BJ (cell line): ENCODE measurements at places on chromosomes 4 and X. TPM values are rescaled to one million over a fixed set of nuclear protein-coding genes. Genes with fewer than 3 reads are reported as not detected.

The ERVMER34-1 gene
- polyA plus RNA-seq, result 0.05 and 0.10 TPM in 2 replicates

DNA sequence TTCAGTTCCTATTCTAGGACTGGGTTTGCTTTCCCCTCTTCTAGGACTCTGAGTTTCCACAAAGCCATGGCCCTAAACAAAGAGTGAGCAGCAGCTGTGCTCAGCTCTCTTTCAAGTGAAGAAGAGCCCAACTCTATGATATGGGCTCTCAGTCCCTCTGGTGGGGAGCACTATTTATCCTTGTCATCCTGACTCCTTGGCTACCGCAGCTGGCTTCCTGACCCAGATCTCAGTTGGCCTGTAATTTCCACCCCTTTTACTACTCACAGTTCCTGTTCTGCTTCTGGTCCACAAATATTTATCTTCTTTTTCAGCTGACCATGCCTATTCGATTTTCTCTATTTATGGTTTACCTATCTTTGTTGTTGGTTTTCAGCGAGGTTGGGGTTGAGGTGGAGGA, 33.8 kb downstream of the F8 start:
- no peak for DNase-seq

- DNase-seq, result no peak
Observed at GRCh38 chrX:68848189-68848940, 19.5 kb downstream of the EFNB1 start.

- DNase-seq, result no peak
Observed at GRCh38 chr4:32133141-32133540, 1413.0 kb downstream of the PCDH7 start.

DNA sequence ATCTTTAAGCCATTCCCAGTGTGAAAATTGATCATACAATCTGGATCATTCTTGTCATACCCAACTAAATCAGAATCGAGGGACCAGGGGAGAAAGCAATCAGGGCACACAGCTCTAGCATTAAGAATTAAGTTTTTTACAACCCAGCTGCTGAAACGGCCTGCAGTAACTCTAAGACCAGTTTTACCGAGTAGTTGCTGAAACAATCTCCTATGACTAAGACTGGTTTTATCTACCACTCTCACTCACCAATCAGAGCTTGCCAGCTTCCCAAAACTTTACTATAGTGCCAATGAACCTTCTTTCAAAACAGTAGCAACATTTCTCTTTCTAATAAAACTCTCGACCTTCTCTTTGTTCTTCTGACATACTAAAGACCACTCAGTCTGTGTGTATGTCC, 2.8 kb upstream of the SAP30 start:
- no peak for DNase-seq

The SMIM10 gene
- 4.8 and 5.2 TPM in 2 replicates for polyA plus RNA-seq

GRCh38 chrX:87392369-87392768, 125.2 kb upstream of the KLHL4 start:
- DNase-seq, result no peak

DNA sequence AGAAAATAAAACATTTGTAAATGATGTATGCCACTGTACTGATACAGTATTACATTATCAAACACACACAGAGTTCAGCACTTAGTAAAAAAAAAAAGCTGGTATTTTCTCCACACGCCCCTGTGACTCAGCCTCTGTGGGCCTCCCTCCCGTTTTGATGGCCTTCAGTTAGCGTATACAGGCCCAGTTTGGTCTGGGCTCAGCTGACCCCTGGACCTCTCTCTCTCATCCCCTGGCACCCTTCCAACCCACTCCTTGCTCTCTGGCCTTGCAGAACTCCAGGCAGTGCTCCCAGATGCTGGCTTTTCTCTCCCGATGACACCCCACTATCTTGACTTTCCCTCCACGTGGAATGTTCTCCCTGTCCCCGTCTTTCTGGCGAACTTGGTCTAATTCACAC, 89.0 kb upstream of the LIMCH1 start:
- no peak for DNase-seq

GRCh38 chr4:25320336-25320735, 7.8 kb downstream of the ZCCHC4 start:
- DNase-seq, result no peak

The HPGDS gene
- polyA plus RNA-seq, result not detected in 2 replicates

The CYTL1 gene
- 0.12 TPM in 1 of 2 replicates, not detected in the other for polyA plus RNA-seq

GRCh38 chrX:93868289-93868965, 194.4 kb downstream of the FAM133A start:
- no peak for DNase-seq

DNA sequence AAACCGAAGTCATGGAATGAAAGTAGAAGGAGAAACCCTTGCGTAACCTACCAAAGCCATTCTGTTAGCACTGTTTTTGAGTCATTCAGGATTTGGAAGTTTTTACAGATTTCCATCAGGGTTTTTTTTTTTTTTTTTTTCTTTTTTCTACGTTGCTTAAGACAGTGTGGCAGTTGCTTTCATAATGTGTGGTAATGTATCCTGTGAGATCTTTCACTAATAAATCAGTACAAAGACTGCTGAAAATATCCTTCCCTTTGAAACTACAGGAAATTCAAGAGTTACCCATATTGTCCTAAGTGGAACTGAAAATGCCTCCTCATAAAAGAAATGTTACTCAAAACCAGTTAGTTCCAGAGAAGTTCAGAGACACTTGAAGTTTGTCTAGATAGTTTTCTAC, 137.8 kb downstream of the RAPGEF2 start:
- DNase-seq, result no peak

The FAM184B gene
- 0.01 and 0.02 TPM in 2 replicates for polyA plus RNA-seq

The KIF4A gene
- polyA plus RNA-seq, result 10.8 and 13.3 TPM in 2 replicates

DNA sequence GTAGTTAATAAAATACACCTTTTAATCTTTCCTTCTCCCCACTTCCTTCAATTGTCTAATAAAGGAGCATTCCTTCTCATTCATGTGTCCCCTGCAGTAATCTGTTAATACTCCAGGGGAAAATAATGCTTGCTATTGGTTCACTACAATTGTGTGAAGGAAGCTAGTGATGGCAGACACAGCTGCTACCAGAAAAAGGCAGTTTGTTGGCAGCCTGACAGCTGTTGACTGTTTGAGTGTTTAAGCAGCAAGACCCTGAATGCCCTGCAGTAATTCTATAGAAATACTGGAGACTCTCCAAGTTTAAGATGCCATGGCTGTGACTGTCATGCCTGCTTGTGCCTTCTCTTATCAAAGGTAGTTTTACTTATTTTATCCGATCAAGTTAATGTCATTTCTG, 359.5 kb downstream of the C4orf33 start:
- DNase-seq, result no peak

The GPC3 gene
- not detected in 2 replicates for polyA plus RNA-seq

GRCh38 chr4:47442980-47443379, 20.5 kb downstream of the COMMD8 start:
- no peak for DNase-seq

DNA sequence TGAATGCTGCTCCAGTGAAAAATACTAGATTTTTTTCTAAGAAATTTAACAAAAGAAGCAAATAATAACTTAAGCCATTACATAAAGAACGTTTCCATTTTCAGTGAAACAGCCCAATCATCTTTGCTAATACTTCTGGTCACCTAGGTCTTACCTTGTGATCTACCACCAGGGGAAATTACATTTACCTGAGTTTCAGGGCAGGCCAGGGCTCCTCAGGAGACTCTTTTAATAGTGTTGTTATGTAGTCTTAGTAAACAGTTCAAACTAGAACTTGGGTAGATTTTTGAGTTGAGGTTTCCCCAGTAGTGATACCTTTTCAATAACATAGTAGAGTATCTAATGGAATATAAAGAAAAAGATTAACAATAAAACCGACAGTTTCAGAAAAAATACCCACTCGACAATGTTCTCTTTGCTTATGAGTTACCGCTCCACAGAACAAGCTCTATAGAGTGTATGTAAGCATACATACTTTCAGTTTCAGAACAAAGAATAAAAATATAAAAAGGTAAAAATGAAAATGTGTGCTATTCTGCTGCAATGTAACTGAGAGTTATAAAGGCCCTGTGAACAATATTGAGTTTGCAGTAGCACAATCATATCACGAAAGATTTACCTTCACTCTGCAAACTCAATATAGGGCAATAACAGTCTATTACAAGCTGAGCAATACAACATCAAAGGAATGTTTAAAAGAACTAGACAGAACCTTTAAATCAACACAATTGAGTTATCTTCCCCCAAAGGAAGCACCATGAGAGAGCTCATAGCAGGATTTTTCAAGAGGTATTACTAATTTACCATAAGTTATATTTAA, 165.8 kb downstream of the ATOH1 start:
- DNase-seq, result no peak

DNA sequence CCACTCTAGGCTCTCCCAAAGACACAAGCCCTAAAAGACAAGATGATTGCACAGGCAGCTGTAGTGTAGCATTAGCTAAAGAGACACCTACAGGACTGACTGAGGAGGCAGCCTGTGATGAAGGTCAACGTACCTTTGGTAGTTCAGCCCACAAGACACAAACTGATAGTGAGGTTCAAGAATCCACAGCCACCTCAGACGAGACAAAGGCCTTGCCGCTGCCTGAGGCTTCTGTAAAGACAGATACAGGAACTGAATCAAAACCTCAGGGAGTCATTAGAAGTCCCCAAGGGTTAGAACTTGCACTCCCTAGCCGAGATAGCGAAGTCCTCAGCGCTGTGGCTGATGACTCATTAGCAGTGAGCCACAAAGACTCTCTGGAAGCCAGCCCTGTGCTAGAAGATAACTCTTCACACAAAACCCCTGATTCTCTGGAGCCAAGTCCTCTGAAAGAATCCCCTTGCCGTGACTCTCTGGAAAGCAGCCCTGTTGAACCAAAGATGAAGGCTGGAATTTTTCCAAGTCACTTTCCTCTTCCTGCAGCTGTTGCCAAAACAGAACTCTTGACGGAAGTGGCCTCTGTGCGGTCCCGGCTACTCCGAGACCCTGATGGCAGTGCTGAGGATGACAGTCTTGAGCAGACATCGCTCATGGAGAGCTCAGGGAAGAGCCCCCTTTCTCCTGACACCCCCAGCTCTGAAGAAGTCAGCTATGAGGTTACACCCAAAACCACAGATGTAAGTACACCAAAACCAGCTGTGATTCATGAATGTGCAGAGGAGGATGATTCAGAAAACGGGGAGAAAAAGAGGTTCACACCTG, 306.3 kb downstream of the ANK2 start:
- no peak for DNase-seq

The BMX gene
- not detected in 2 replicates for polyA plus RNA-seq

GRCh38 chr4:163393471-163393870, 49.8 kb downstream of the NPY5R start:
- no peak for DNase-seq

The ALAS2 gene
- polyA plus RNA-seq, result not detected in 2 replicates

The MTTP gene
- polyA plus RNA-seq, result not detected in 2 replicates

GRCh38 chrX:136159611-136160025, 12.3 kb downstream of the FHL1 start:
- no peak for DNase-seq

GRCh38 chr4:101044766-101045165, 302.6 kb downstream of the PPP3CA start:
- DNase-seq, result no peak

DNA sequence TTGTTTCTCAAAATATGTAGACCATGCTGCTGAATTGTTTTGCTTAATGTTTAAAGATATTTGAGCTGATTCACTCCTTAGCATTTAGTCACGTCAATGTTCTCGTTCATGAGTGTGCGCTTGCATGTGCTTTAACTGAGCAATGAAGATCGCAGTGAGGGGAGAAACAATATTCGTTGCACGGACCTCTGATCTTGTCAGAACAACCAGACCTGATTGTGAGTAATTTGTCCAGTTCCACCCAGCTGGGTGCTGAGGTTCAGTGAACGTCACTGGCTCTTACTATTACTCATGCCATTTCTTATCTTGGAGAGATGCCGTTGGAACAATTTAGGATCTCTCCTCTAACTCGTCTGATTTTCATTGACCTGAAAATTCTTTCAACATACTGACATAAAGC, 15.0 kb upstream of the PRKX start:
- DNase-seq, result no peak
